PC-3 (cell line): ENCODE measurements at places on chromosomes 12 and 14. TPM values are rescaled to one million over a fixed set of nuclear protein-coding genes. Genes with fewer than 3 reads are reported as not detected.
A peak's percentile ranks its signal among the peaks of the same experiment; 100 is the strongest.

DNA sequence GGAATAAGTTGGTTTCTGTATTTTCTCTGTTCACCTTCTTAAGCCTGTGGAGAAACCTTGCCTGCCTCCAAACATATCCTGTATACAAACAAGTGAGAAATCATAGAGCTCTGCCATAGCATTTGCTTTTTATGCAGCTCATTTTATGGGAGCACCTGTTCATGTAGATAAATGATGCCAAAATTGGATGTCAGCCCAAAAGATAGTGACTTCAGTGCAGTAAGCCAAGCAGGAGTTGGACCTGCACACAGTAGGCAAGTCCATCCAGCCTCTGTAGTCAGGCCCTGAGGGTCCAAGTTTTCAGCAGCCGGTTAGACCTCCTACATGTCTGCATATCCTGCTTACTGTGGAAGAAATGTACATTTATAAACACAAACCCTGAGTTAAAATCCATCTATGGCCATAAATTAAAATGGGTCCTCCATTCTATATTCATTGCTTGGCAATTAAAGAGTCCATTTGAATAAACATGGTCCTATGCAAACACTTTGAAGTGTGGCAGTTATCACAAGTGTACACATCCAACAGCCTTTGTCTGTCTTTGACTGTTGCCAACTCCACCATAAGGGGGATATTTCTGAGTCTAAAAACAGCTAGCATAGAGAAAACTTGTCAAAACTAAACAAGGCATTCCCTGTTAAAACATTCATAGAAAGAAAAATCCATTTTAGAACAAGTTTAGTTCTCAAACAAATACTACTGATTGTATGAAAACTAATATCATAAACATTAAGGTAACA is 847.8 kb downstream of the RPS29 start:
- no peak for DNase-seq

GRCh38 chr14:55781046-55781445 is 201.0 kb downstream of the KTN1 start:
- no peak for DNase-seq

Gene AVPR1A
- not detected in 2 replicates for total RNA-seq

DNA sequence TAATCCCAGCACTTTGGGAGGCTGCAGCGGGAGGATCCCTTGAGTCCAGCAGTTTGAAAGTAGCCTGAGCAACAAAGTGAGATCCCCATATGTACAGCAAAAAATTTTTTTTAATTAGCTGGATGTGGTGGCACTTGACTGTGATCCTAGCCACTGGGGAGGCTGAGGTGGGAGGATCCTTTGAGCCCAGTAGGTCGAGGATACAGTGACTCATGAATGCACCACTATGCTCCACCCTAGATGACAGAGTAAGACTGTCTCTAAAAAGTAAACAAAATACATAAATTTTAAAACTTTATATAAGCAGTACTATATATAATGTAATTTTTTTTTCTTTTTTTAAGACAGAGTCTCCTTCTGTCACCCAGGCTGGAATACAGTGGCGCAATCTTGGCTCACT is 115.4 kb downstream of the ESR2 start:
- DNase-seq, result peak; percentile 12

DNA sequence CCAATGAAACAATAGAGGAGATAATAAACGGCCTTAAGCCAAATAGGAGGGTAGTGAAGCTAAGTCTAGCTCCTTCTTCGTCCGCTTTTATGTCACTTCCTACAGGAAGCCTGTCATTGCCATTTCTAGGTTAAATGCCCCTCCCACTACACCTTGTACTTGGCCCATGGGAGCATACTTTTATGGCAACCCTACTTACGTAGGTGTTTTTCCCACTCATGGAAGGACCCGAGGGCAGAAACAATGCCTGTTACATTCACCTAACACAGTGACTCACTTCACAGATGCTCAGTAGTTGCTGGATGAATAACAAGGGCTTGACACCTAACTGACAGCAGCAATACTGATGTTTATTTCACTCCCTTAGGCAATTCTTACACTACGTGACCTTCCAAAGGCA is 44.5 kb downstream of the ALKBH1 start:
- peak; percentile 36 for DNase-seq
